Omental fat pad (tissue), 4 donors: ENCODE measurements at places on chromosomes 11 and 22.

- DNase-seq = no peak
Measured at GRCh38 chr11:70483077-70483861, 84.9 kb downstream of the CTTN start.

- no peak for DNase-seq
Measured at GRCh38 chr11:67314218-67314617, 10.9 kb downstream of the SSH3 start.

DNA sequence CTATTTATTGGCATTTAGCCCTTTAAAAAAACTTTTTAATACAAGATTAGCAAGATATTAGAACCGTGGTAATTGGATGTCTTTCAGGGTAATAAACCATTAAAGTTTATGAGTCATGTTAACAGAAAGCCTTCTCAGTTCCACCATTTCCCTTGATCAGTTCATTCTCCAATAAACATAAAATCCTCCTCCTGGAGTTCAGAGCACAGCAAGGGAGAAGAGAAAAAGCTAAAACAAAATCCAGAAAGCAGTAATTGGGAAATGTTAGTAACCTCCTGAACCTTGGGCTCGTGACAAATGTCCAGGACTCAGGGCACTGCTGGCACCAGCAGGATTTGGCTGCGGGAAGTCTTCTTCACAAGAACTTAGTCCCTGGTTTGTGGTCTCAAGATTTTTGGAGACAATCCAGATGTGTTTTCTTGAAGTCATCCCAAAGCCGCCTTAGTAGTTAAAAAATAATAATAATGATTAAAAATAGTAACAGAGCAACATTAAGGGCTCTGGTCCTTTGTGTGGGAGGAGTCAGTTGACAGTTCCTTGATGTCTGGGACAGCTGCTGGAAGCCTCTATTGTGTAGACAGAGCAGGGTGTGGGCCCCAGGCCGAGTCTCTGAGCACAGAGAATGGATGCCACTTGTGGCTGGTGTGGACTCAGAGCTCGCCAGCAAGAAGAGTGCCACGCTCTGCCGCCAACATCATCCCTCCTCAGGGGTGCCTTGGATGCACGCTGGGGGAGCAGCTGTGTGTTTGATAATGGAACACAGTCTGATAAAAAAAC lies 43.4 kb upstream of the PITPNB start:
- no peak for DNase-seq

GRCh38 chr11:111581341-111581740 lies 20.9 kb upstream of the SIK2 start:
- no peak for DNase-seq

- no peak for DNase-seq
Measured at GRCh38 chr11:79932612-79933011, 491.8 kb upstream of the TENM4 start.
